Activated CD4-positive, alpha-beta T cell treated with anti-CD3 and anti-CD28 coated beads for 36 hours (primary cell): ENCODE measurements at places on chromosomes 11 and 22. TPM values are rescaled to one million over a fixed set of nuclear protein-coding genes. Genes with fewer than 3 reads are reported as not detected.

DNA sequence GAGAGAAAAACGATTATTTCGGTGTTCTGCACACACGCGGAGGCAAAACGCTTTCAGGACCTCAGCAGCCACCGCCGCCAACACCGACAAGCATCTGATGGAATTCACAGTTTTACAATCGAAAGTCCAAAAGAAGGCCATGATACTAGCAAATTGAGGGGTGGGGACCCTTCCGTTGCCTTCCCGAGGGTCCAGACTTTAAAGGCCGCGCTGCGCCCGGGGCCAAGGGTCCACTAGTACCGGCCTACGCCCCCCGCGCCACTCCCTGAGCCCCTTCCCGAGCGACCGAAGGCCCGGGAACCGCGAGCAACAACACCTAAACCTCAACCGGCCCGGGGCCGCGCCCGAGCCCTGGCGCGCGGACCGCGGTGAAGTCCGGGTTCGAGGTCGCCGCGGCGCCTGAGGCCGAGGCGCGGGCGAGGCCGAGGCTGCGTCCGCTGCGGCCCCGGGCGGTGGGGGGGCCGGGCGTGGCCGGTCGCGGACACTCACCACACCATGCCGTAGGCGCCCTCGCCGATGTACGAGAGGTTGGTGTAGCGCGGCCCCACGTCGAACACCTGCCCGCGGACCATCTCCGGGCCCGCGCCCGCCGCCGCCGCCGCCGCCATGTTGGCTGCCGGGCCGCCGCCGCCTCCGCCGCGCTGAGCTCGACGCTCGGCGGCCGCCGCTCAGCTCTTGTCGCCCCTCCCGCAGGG, 465 bp downstream of the MAPK1 start:
- peaks cover 22% of the 10 kb centered on the region for H3K36me3 ChIP-seq
- H3K27me3 ChIP-seq = peaks cover 2% of the 10 kb centered on the region
- peak; percentile 60 for DNase-seq
- peaks cover 45% of the 10 kb centered on the region for H3K4me1 ChIP-seq
- H3K27ac ChIP-seq = peak overlapping the region; percentile 90
- peak overlapping the region; percentile 93 for H3K4me3 ChIP-seq

GRCh38 chr11:75735181-75735845, 17.7 kb downstream of the MOGAT2 start:
- no peak overlapping the region for H3K4me3 ChIP-seq
- no peak overlapping the region for H3K27ac ChIP-seq
- H3K27me3 ChIP-seq = peaks cover 3% of the 10 kb centered on the region
- H3K36me3 ChIP-seq = no peaks in the 10 kb centered on the region
- DNase-seq = no peak

DNA sequence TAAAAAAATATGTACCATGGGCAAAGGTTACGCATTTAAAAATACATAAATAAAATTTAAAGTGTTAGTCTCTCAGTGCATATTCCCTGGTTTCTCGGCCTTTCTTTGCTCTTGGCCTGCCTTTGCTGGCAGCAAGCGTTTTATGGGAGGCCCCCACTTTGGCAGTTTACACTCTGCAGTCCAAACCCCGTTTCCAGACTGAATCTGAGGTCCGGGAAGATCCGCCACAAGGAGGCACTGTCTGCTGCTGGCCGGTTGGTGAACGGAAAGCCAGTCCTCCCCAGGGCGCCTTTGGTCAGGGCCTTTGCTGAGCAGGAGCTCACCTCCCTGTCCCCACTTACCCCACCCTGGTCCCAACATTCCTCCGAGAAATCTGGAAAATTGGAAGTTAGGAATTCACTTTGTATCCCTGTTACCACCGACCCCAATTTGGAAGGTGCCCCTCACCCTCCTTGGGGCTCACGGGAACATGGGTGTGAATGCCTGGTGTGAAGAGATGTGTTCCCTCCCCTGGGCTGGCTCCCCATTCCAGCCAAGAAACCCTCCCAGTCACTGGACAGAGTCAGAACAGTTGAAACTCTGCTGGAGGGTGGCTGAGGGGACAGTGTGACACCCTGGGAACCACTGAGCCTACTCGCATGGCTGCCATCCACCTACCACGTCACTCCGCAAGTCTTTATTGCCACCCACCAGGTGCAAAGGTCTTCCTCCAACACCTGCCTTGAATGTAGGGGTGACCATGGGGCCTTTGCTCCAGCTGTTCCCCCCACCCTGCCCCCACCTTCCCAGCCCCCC, 9.4 kb upstream of the SF1 start:
- peaks cover 9% of the 10 kb centered on the region for H3K4me1 ChIP-seq
- H3K27ac ChIP-seq = no peak overlapping the region
- no peak overlapping the region for H3K4me3 ChIP-seq
- peaks cover 8% of the 10 kb centered on the region for H3K36me3 ChIP-seq
- H3K27me3 ChIP-seq = no peaks in the 10 kb centered on the region
- DNase-seq = peak; percentile 79

DNA sequence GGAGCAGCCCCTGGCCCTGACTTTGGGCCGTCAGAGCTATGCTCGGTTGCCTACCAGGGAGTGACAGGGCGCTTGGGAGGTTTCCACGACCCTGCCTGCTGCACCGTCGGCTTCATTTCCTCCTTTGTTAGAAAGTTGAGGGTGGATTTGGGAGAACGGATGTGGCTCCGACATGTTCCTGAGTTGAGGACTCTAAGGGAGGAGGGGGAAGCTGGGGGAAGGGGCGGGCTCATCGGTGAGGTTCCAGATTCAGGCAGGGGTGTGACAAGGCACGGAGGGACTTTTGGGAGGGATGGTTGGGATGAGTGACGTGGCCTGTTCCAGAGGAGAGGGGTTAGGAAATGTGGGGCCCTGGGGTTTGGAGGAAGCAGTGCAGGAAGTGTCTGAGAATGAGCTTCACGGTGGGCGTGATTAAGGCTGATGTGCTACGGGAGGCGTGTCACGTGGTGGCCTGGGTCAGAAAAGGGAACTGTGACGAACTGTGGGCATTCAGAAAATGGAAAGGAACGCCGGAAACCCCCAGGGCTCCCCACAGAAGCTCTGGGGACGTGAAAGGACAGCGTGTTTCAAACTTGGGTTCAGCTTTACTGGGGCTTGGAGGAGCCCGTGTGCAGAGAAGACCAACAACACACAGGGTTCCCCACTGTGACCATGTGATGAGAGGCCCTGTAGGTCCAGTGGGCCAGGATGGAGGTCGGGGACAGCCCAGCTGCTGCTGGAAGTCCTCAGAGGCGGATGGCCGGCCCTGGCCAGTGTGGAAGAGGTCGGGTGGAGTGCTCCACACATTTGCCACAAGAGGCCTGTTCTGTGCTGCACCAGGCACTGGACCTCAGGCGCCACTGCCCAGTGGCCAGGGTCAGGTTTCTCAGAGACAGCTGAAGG, 2.8 kb downstream of the PARVB start:
- H3K27me3 ChIP-seq = peaks cover 9% of the 10 kb centered on the region
- H3K4me1 ChIP-seq = peaks cover 41% of the 10 kb centered on the region
- H3K4me3 ChIP-seq = peak overlapping the region; percentile 78
- DNase-seq = peak; percentile 86
- H3K36me3 ChIP-seq = peaks cover 2% of the 10 kb centered on the region

DNA sequence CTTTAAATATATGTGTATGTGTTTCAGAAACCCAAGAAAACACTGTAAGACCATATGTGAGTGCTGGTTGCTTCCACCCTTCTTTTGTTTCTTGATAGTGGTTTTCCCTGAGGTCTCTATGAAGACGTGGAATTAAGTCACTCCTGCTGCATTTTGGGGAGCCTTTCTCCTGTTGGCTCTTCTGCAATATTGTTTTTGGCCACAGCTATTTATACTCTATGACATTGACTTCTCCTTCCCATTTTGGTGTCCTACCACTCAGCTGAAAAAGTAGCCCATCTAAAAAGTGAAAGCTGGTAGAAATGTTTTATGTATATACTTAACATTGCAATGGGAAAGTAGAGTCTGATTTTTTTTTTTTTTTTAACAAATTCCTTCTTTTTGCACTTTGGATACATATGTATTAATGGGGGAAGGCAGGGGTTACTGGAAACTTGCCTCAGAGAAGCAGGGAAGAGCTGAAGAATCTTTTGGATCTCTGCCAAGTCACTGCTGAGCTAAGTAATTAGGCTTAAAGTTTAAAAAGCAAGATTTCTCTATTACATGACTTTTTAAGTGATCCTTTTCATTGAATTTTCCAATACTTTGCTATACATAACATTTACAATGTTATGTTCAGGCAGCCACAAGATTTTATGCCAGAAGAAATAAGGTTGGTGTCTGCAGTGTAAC, 1.8 kb downstream of the TTC17 start:
- no peak for DNase-seq
- peaks cover 17% of the 10 kb centered on the region for H3K36me3 ChIP-seq
- peaks cover 46% of the 10 kb centered on the region for H3K4me1 ChIP-seq
- H3K4me3 ChIP-seq = peak overlapping the region; percentile 98
- H3K27ac ChIP-seq = peak overlapping the region; percentile 93
- H3K27me3 ChIP-seq = no peaks in the 10 kb centered on the region

Gene ACP2
- 11.2 TPM for total RNA-seq

Gene HNRNPUL2
- total RNA-seq = 59.6 TPM

GRCh38 chr11:14587258-14587657, 56.3 kb upstream of the PDE3B start:
- peaks cover 29% of the 10 kb centered on the region for H3K4me1 ChIP-seq
- H3K27me3 ChIP-seq = no peaks in the 10 kb centered on the region

Gene NNMT
- total RNA-seq = not detected

GRCh38 chr11:65557280-65558001, 718 bp downstream of the LTBP3 start:
- peaks cover 56% of the 10 kb centered on the region for H3K4me1 ChIP-seq
- DNase-seq = peak; percentile 56
- no peaks in the 10 kb centered on the region for H3K36me3 ChIP-seq
- H3K4me3 ChIP-seq = peak overlapping the region; percentile 77
- H3K27me3 ChIP-seq = no peaks in the 10 kb centered on the region

DNA sequence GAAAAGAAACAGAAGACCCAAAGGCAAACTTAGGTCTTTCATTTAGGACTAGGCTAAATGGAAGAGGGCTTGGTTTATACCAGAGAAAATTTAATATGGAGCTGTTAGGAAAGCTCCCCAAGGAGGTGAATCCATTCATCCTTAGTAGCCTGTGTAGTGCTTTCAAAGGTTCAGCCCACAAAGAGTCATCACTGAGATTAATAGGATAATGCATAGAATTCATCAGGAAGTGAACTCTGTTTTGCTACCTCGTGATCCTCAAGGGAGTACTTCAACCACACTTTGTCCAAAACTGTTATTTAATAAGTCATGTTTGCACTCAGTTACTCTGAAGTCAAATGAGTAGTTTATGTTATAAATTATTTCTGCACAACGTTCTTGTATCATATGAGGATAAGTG, 43.3 kb upstream of the MMP7 start:
- no peak for DNase-seq
- H3K36me3 ChIP-seq = peaks cover 6% of the 10 kb centered on the region
- H3K4me1 ChIP-seq = peaks cover 20% of the 10 kb centered on the region

DNA sequence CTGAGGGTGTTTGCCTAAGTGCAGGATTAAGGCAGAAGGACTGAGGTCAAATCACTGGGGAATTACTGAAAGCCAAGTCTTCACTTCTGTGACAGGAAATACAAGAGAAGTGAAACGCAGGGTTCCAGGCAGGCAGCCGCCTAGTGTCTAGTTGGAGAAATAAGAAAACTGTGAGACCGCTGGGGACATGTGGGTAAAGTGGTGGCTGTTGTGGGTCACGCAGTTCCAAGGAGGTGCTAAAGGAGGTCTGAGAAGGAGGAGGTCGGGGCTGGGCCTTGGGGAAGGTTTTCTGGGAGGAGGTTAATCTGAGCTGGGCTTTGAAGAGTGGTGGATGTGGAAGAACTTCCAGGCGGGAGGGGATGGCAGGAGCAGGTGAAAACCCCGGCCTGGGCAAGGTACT, 11.2 kb downstream of the MCM5 start:
- peaks cover 72% of the 10 kb centered on the region for H3K36me3 ChIP-seq
- DNase-seq = no peak
- H3K4me1 ChIP-seq = peaks cover 9% of the 10 kb centered on the region
- H3K27me3 ChIP-seq = no peaks in the 10 kb centered on the region
- peak overlapping the region; percentile 2 for H3K27ac ChIP-seq

- no peak overlapping the region for H3K4me3 ChIP-seq
- peak overlapping the region; percentile 56 for H3K27ac ChIP-seq
- H3K4me1 ChIP-seq = peaks cover 61% of the 10 kb centered on the region
- no peak for DNase-seq
Measured at GRCh38 chr11:96271777-96272176, 71.2 kb downstream of the MAML2 start.

Gene ARHGAP8
- 3.3 TPM for total RNA-seq

Gene CDCA5
- total RNA-seq = 119 TPM

- no peaks in the 10 kb centered on the region for H3K4me1 ChIP-seq
- H3K36me3 ChIP-seq = no peaks in the 10 kb centered on the region
- H3K27ac ChIP-seq = no peak overlapping the region
- H3K4me3 ChIP-seq = no peak overlapping the region
- peaks cover 3% of the 10 kb centered on the region for H3K27me3 ChIP-seq
Measured at GRCh38 chr11:123253911-123254310, 58.9 kb upstream of the CLMP start.

- H3K27me3 ChIP-seq = peaks cover 4% of the 10 kb centered on the region
- H3K4me3 ChIP-seq = no peak overlapping the region
Measured at GRCh38 chr11:15374418-15374817, 259.7 kb downstream of the INSC start.

Gene CTSC
- 59.4 TPM for total RNA-seq

DNA sequence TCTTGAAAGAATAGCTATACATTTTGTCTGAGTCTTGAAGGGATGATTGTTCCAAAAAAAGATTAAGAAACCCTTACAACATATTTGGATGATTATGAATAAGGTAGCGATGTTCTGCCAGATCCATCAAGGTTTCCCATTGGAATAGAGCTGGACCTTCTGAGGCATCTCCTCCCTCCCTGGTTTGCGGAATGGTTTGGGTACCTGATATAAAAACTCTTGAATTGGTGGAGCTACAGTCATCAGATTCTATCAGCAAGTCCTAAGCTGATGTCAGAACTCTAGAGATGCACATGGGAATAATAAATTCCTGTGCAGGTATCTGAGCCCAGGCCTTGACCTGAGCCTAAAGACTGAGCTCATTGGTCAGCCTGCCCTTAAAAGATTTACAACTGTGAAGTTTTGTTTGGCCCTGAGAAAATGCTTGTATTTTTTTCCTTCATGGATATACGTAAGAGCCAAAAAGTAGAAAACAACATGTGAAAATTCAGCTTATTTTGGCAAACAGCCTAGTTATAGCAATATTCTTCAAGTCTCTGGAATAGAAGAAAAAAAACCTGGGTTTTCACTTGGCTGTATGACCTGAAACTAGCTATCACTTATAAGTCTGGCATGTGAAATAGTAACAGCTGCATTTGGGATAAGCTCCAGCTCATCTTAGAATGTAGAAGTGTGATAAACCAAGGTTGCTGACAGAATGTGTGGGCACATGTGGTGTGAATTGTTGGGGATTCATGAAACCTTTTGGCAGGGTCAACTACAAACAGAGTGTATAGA, 265.7 kb upstream of the CTSC start:
- peaks cover 3% of the 10 kb centered on the region for H3K4me1 ChIP-seq
- no peaks in the 10 kb centered on the region for H3K27me3 ChIP-seq
- H3K4me3 ChIP-seq = no peak overlapping the region
- no peak for DNase-seq
- no peak overlapping the region for H3K27ac ChIP-seq

DNA sequence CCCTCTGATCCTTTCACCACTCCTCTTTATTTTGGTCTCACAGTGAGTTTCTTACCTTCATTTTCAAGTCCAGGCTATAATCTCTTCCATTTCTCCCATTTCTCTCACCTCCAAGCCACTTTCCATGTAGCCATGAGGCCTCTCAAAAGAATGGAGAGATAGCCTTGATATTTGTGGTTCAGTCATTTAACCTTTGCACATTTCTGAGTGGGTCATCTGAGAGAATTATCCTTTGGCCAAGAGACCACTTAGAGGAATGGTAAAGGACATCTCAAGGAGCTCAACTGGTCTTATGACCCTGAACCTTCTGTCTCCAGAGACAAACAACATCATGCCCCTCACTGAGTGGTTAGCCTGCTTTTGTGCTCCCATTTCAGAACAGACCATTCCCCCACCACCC, 121.1 kb downstream of the KIRREL3 start:
- H3K27ac ChIP-seq = no peak overlapping the region
- no peaks in the 10 kb centered on the region for H3K36me3 ChIP-seq
- peaks cover 6% of the 10 kb centered on the region for H3K27me3 ChIP-seq
- DNase-seq = no peak
- H3K4me3 ChIP-seq = no peak overlapping the region
